Amniotic epithelial cell (primary cell): ENCODE measurements at places on chromosomes 3 and 15.

DNA sequence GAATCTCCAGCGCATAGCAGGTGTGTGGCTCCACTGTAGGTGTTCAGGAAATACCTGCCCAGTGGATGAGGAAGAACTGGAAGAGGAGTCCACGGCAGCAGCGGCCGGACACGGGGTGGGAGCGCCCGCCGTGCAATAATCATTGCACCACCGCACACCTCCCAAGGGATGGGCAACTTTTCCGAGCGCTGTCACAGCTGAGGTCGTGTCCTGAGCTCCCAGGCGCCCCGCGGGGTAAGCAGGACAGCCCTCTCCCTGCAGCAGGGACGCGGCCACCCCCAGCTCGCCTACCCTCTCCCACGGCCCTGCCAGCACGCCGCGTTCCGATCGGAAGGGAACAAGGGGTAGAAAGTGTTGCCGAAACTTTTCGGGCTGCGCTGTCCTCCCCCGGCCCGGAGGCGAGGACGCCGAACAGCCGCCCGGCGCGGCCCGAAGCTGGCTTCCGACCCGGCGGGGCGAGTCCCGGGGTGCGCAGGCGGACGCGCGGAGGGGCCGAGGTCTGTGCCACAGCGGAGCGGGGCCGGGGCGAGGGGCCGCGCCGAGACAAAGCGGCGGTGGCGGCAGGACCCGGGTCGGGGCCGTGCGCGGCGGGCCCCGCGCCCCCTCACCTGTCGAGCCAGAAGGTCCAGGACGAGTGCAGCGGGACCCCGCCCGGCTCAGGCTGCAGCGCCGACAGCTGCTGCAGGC is 475 bp downstream of the EIF4E3 start:
- no peak for DNase-seq

- peak; percentile 97 for DNase-seq
These were observed 73.7 kb upstream of the TSPAN3 start for GRCh38 chr15:77144492-77145070.

DNA sequence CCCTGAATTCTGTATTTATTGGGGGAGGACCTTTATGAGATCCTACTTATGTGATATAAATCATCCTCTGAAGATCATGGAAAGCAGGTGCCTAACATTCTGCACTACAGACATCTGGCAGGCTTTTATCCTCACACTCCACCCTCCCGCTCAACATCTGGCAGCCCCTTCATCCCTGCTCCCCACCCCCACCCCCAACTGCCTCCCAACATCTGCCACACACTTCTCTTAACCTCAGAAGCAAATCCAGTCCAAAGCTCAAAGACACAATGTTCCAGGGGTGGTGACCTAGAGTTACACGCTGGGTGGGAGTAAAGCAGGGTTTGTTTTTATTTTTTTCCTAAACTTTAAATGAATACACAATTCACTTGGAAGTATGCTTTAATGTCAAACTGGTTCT is 184.5 kb upstream of the ATP11B start:
- DNase-seq: no peak

- DNase-seq: peak; percentile 8
These were observed 916 bp downstream of the IDH3A start for GRCh38 chr15:78149805-78150751.

- DNase-seq: no peak
These were observed 456.2 kb downstream of the TBL1XR1 start for GRCh38 chr3:176740906-176741663.

DNA sequence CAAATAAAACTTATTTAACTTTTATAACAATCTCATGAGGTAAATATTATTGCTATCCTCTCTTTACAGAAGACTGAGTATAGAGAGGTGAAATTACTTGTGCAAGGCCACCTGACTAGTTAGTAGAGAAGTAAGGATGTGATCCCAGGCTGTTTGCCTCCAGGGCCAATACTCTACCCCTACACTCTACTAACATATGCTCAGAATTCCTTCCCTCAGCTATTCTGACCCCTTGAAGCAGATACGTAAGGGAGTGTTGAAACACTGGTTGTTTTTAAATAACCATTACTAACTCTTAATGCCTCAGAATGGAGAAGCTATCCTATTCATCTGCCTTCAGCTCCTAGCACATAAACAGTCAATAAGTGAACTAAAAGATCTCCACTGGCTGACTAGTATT is 24.1 kb downstream of the CSTA start:
- DNase-seq: no peak

DNA sequence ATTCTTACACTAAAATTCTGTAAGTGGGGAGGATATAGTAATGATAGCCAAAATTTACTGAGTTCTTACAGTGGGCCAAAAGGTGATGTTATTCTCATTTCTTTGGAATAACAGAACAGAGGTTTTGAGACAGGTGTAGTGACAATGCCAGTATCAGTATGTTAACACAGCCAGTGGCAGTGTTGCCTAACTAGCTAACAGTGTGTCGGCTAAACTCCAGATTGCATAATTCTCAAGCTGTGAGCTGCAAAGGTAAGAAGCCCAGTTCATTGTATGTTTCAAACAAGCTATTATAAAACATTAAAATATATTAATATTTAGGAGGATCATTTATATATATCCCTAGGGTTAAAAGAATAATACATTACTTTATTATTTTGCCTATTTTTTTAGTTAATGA is 920 bp downstream of the SLC15A2 start:
- DNase-seq: peak; percentile 15

DNA sequence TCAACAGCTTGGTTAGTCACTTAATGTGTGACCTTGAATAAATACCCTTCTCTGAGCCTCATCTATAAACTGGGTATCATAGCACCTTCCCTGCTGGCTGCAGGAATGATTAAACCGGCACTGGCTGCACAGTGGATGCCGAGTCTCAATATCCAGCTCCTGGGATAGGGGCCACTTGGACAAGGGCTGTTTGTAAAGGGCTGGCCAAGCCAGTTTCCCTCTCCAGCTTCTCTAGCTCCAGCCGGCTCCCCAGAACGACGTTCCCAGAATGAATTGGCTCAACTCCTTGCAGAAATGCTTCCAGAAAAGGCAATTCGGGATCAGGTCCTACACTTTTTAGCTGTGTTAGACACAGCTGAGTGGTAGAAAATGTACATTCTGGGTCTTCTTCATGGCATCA is 58.8 kb downstream of the LSM3 start:
- no peak for DNase-seq

- DNase-seq: no peak
These were observed 399.6 kb upstream of the EPHA3 start for GRCh38 chr3:88707837-88708236.

GRCh38 chr3:185555860-185556347 is 3.5 kb upstream of the LIPH start:
- no peak for DNase-seq

- no peak for DNase-seq
These were observed 38.3 kb upstream of the IL12A start for GRCh38 chr3:159950156-159950898.

DNA sequence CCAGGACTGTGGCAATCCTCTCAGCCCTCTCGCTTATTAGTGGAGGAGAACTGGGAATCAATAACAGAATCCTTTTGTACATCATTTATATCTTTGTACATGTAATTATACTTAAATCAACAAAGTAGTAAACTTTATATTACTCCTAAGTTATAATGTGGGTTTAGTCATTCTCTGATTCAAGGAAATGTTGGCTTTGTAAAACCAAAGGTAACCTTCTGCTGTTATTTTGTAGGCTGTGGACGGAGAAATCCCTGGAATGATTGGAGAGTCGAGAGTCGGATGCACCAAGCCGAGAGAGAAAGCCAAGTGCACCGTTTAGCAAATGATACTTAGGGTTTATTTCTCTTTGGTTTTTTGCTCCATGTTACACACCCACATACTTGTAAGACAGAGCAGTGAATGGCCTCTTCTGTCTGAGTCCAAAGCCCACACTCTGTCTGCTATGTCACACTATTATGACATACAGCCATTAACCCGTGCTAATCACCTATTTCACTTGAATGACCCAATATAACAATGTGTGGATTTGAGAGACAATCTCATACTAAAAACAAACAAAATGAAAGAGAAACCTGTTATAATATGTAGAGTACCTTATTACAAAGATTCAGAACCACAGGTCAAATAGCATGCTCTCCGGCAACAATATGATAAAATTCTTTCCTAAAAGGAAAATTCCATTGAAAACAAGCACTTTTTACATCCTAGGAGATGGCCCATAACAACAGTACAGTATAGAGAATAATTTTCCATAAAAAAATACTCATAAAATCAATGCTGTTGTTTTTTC is 72.2 kb downstream of the MECOM start:
- no peak for DNase-seq

DNA sequence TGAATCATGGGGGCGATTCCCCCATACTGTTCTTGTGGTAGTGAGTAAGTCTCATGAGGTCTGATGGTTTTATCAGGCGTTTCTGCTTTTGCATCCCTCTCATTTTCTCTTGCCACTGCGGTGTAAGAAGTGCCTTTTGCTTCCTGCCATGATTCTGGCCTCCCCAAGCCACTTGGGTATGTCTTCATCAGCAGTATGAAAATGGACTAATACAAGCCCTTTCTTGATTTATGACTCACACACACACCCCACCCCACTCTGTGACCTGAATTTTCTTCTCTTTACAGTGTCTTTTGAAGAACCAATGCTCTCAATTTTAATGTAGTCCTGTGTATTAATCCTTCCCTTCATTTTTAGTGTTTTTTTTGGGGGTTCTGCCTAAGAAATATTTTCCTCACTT is 244.8 kb downstream of the PLCL2 start:
- DNase-seq: no peak

DNA sequence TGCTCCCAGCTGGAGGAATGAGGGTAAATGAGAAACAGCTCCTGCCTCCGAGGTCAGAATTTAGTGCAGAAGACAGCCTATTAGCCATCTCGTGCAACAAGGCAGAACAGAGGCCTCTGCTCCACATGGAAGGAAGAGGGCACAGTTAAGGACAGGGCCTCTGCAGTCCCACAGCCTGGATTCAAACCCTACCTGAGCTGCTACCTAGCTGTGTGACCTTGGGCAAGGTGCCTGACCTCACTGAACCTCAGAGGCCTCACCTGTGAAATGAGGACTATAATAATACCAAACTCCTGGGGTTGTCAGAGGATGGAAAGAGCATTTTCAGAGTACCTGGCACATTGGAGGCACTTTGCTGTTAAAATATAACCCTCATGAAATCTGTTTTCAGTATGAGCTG is 285.7 kb upstream of the CTNNB1 start:
- no peak for DNase-seq

- no peak for DNase-seq
These were observed 78.8 kb downstream of the MCF2L2 start for GRCh38 chr3:183349421-183350157.

DNA sequence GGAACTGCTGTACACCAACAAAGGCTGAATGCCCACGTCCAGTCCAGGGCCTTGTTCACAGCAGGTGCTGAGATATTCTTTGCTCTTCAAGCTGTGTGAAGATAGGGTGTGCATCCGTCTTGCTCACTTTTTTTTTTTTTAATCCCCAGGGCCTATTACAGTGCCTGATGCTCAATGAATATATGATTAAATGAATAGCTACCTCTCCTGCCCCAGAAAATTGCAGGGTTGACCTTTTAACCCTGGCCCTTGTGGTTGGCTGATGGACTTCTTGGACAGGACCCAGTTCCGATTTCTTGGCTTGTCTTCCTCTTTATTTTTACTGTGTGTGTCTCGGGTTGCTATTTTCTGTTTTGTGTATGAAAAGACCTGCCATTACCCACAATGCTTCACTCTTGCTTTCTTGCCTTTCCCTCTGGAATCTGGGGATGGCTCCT is 2.9 kb upstream of the FYTTD1 start:
- no peak for DNase-seq

- DNase-seq: peak; percentile 95
These were observed 733.0 kb upstream of the DPPA4 start for GRCh38 chr3:110070161-110070916.

DNA sequence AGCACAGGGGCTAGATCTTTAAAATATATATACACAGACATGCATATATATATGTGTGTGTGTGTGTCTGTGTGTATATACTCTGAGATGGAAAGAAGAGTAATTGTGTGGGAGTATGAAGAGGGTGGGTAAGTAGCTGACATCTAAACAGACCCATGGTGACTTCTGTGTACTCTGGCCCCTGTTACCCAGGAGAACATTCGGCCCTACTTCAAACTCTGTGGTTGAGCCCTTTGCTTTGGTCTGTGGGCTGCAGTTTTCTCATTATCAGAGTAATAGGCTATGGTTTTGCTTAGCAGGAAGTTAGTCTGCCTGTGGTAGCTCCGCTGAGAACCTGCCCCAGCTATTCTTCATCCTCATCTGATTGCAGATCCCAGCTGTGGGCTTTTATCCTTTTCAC is 141.4 kb downstream of the RBPMS2 start:
- peak; percentile 48 for DNase-seq

- no peak for DNase-seq
These were observed 319.8 kb upstream of the LRRFIP2 start for GRCh38 chr3:37494216-37494615.

DNA sequence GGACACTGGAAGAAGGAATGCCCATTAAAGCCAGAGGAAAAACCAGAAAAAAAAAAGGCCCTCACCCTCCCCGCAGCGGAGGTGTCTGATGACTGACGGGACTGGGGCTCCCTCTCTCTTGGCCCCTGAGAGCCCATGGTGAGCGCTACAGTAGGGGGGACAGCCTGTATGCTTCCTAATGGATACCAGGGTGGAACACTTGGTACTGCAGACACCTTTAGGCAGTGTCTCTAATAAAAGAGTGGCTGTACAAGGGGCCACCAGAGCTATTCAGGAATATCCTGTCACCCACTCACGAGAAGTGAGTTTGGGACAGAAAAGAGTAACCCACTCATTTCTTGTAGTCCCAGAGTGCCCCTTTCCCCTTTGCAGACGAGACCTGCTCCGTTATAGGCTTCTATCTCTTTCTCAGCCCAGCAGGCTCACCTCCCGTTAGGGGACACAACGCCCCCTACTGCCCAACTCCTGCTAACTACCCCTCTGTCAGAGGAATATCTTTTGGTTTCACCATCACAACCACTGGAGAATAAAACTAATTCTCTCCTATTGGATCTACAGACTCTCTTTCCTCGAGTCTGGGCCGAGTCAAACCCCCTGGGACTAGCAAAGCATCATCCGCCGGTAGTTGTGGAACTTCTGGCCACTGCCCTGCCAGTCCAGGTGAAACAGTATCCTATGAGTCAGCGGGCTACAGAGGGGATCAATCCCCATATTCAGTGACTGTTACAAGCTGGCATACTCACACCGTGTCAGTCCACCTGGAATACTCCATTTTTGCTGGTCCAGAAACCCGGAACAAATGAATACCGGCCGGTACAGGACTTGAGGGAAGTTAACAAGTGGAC is 40.8 kb downstream of the ZBTB11 start:
- peak; percentile 36 for DNase-seq

DNA sequence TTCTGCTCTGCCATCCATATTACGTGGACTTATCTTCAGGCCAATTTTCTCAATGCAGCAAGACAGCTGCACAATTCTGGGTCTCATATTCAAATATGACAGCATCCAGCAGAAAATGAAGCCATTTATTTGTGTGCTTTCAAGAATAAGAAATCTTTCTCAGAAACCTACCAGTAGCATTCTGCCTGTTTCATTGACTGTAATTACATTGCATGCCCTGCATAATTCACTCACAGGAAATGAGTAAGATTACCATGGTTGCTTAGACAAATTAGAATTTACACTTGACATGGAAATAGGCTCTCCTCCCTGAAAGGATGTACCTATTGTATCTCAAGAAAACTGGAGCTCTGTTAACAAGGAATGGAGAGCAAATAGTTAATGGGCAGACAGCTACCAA is 346.6 kb upstream of the DCBLD2 start:
- no peak for DNase-seq

GRCh38 chr3:52175416-52176179 is 21.4 kb upstream of the POC1A start:
- no peak for DNase-seq
